ENCODE measurements at places on chromosomes 11 and 22. TPM values are rescaled to one million over a fixed set of nuclear protein-coding genes. Genes with fewer than 3 reads are reported as not detected.
A peak's percentile ranks its signal among the peaks of the same experiment; 100 is the strongest.

Gene TBCEL
- 13.3 TPM for total RNA-seq

Gene SLC22A9
- total RNA-seq, result not detected

- no peaks in the 10 kb centered on the region for H3K27me3 ChIP-seq
- no peak for DNase-seq
- H3K4me1 ChIP-seq, result peaks cover 54% of the 10 kb centered on the region
- H3K36me3 ChIP-seq, result peaks cover 4% of the 10 kb centered on the region
- peak overlapping the region; percentile 1 for H3K4me3 ChIP-seq
- no peak overlapping the region for H3K27ac ChIP-seq
Measured at GRCh38 chr11:64342869-64343745, 3.1 kb downstream of the CCDC88B start.

GRCh38 chr11:34909955-34910354, 6.2 kb downstream of the APIP start:
- no peak overlapping the region for H3K27ac ChIP-seq
- DNase-seq, result no peak
- peaks cover 21% of the 10 kb centered on the region for H3K4me1 ChIP-seq
- H3K4me3 ChIP-seq, result no peak overlapping the region
- peaks cover 11% of the 10 kb centered on the region for H3K36me3 ChIP-seq

DNA sequence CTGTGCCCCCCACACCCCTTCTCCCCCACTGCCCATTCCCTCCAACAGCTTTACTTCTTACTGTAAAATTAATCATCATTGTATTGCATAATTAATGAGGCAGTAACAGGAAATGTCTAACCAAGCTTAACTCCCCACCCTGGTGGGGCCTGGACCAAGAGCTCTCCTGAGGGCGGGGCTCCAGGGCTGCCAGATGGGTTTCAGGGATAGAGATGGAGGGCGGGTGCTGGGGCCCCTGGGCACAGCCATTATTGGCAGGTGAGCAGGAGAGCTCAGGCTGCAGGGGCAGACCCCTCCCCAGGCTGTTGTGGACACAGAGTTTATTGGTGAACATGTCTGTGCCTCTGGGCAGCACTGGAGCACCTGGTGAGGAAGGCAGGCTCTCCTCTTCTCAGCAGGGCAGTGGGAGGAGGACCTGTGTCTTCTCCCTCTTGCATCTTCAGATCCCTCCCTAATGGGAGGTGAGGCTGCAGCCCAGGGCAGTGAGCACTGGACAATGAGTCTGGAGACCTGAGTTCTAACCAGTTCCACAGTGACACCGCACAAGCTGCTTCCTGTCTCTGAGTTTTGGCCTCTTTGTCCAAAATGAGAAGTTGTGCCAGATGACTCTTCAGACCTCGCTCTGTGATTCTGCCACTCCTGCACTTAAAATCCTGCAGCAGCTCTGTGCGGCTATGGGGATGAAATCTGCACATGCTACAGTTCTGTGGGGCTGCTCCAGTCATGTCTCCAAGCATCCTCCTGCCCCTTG, 233.3 kb downstream of the CEP164 start:
- H3K4me3 ChIP-seq, result no peak overlapping the region
- no peaks in the 10 kb centered on the region for H3K4me1 ChIP-seq
- no peaks in the 10 kb centered on the region for H3K36me3 ChIP-seq

DNA sequence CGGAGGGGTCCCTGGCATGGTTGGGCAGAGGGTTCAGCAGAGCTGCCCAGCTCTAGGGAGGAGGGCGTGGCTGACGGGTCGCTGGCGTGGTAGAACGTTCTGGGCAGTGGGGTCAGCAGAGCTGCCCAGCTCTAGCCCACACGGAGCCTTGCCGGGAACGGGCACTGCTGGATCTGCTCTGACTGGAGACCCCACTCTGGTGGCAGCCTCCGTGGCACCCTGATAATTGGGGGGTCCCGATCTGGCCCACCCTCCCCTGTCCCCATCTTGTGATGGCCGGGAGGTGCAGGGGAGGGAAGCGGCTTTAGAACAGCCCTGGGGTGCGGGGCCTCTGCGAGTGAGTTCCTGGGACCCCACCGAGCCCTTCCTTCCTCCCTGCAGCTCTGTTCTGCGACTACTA, 21.9 kb downstream of the MUC5AC start:
- H3K27ac ChIP-seq, result no peak overlapping the region
- no peaks in the 10 kb centered on the region for H3K4me1 ChIP-seq
- peaks cover 4% of the 10 kb centered on the region for H3K36me3 ChIP-seq
- no peak overlapping the region for H3K4me3 ChIP-seq

GRCh38 chr22:23106906-23107367, 34.9 kb downstream of the RSPH14 start:
- no peak for DNase-seq
- no peak overlapping the region for H3K27ac ChIP-seq
- no peaks in the 10 kb centered on the region for H3K27me3 ChIP-seq
- H3K36me3 ChIP-seq, result no peaks in the 10 kb centered on the region

DNA sequence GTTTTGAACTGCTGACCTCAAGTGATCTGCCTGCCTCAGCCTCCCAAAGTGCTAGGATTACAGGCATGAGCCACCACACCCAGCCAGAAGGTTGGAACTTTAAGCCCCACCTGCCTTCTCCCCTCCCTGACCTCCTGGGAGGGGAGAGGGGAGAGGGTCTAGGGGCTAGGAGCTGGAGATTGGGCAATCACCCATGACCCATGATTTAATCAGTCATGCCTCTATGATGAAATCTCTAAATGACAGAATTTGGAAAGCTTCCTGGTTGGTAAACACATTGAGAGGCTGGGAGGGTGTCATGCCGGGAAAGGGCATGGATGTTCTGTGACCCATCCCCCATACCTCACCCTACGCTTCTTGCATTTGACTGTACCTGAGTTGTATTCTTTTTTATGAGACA, 17.1 kb upstream of the TFIP11 start:
- no peak overlapping the region for H3K4me3 ChIP-seq
- H3K27ac ChIP-seq, result no peak overlapping the region
- peaks cover 1% of the 10 kb centered on the region for H3K36me3 ChIP-seq
- no peaks in the 10 kb centered on the region for H3K27me3 ChIP-seq
- peaks cover 12% of the 10 kb centered on the region for H3K4me1 ChIP-seq
- DNase-seq, result no peak

DNA sequence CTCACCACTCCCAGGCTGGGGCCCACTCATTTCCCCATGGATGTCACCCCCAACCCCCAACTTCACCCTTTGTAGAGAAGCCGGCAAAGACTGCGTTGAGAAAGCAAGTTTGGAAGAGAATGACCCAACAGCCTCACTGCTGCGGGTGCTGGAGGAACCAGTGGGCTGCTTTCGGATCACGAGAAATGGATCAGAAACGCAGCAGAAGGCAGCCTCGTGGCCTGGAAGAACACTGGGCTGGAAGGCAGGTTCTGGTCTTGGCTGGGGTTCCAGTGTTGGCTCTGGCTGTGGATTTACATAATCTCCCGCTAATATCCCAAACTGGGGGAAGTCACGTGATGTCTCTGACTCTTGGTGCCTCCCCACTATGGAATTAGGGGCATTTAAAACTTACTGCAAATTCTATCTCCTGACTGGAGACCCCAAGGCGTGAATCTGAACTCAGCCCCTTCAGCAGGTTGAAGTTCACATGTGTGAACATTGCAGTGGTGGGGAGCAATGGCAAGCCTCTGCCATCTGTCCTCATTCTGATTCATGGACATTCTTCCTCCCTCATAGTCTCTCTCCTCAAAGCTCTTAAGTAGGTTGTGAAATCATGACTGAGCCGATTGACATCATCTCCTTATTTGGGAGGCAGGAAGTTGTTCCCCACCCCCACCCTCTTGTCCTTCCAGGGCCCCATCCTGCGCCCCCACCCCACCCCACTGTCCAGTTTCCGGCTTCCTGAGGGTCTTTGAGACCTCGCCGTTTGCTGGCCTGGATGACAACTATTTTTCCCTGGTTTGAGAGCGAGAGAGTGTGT, 37.0 kb upstream of the TIMP3 start:
- peaks cover 4% of the 10 kb centered on the region for H3K4me1 ChIP-seq
- H3K36me3 ChIP-seq, result no peaks in the 10 kb centered on the region
- H3K27me3 ChIP-seq, result peaks cover 9% of the 10 kb centered on the region

DNA sequence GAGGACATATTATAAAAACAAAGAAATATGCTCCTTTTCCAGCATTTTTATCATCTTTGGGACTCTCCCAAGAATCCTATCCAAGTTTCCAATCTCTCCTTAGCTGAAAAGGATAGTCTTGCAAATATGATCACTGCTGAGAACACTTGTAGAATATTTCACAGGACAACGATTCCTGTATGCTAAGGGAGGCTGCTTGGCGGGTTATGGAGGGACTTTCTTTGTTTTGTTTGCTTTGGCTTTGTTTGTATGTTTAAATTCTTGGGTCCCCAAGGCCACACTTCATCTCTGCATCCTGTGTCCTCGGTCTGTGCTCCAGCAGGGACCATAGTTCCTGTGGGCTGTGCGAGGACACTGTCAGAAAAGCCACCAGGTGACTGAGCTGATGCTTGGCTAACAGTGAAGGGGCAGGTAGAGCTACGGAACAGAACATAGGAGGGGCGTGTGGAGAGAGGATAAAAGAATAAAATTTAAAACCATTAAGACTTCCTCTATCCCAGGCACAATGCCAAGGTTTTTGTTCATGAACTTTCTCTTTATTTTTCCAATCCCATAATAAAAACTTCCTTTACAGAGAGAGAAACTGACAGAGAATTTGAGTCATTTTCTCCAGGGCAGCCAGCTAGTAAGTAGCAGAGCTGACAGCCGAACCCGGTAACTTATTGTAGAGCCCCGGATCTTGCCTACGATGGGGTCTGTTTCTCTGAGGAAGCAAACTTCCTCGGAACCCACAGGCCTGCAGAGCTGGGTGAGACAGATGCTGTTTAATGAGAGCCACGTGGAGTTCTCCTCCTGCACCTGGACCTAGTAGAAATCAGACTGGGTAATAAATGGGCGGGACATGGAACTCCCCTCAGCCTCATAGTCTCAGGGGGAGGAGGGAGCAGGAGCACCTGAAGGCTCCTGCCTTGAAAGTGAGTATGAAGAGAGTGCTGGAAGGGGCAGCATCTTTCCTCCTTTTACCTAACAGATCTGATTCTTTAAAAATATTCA, at the start of gene IZUMO1R:
IZUMO1R (plus strand) TSS at position 615 of the 993 bp plus-strand sequence. CDS start 1,057 bp downstream, outside the sequence.
- no peak for DNase-seq
- no peaks in the 10 kb centered on the region for H3K4me1 ChIP-seq
- H3K36me3 ChIP-seq, result no peaks in the 10 kb centered on the region
- H3K4me3 ChIP-seq, result no peak within 1 kb of the TSS
- H3K27ac ChIP-seq, result no peak within 1 kb of the TSS

DNA sequence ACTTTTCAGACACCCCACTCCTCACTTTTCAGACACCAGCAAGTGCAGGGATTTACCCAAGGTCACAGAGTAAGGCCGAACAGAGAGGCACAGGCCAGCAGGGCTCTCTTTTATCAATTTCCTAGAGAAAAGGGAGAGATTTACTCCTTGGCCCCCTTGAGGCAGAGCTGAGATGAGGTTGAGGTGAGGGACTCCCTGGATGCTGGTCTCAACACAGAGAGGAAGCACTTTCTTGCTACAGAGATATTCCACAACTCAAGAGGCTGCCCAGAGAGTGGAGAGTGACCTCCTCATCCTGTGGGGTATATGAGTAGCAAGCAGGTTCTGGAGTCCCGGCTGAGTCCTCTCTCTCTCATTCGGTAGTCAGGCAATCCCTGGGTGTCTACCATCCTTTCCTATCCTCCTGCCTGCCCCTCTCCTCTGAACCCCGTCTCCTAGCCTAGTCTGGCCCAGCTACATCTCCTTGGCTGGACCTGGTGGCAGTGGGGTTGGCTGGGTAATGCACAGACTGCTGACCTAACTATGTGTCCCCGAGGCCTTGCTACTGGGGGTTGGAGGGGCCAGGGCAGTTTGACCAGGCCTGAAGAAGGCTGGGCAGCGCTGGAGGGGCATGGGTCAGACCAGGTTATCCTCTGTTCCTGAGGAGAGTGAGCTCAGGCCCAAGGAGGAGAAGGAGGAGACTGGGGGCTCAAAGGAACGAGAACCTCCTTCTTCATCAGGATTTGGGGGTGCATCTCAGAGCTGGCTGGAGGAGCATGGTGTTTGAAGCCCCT, 1.8 kb upstream of the ARHGEF17 start:
- H3K36me3 ChIP-seq, result no peaks in the 10 kb centered on the region
- H3K27me3 ChIP-seq, result peaks cover 48% of the 10 kb centered on the region
- H3K4me1 ChIP-seq, result peaks cover 12% of the 10 kb centered on the region

All from activated T-cell treated with anti-CD3 and anti-CD28 coated beads, Interleukin-2, amount 50 U/mL, for 72 hours (primary cell).